ENCODE measurements at places on chromosomes 6 and 20. TPM values are rescaled to one million over a fixed set of nuclear protein-coding genes. Genes with fewer than 3 reads are reported as not detected.

GRCh38 chr6:106470316-106470715, 109.8 kb downstream of the CRYBG1 start:
- no peak for DNase-seq

DNA sequence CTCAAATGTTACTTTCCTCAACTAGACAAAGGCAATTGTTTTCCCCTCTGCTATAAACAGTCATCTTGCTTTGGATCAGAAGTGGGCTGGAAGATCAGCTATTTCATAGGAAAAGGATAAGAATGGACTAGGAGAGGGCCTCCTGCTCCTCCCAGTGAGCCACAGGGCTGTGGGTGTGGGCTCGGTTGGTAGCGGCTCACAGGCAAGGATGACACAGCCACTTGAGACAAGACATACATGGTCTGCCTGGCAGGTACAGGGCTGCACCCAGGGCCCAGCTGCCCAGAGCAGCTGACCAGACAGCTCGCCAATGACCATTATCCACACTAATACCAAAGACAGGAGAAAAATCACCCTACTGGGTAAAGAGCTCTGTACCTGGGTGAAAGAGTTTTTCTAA, 9.0 kb upstream of the SLA2 start:
- DNase-seq, result no peak

DNA sequence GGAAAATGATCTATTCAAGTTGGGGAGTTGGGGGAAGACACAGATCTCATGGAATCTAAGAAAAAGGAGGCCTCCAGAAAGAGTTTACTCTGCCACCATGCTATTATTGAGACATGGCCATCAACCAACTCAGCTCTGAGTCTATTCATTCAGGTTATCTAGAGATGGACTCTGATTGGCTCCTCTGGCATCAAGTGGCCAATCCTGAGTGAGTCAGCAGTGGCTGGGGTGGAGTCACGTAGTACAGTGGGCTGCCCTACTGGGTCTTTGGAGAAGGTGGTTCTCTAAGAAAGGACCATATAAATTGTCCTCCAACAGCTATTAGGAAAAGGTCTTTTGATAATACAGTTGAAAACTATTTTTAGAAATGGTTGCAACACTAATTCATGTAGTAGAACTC, 42.1 kb downstream of the LYRM2 start:
- no peak for DNase-seq

- DNase-seq, result no peak
Observed at GRCh38 chr6:79694156-79694555, 63.0 kb downstream of the SH3BGRL2 start.

GRCh38 chr20:58707770-58708169, 15.2 kb downstream of the NPEPL1 start:
- DNase-seq, result no peak

SEL1L2 gene
- total RNA-seq, result not detected

SLC12A5 gene
- not detected for total RNA-seq

GPX5 gene
- not detected for total RNA-seq
